HS-5 (cell line): ENCODE measurements at places on chromosomes 6 and 20.
A peak's percentile ranks its signal among the peaks of the same experiment; 100 is the strongest.

DNA sequence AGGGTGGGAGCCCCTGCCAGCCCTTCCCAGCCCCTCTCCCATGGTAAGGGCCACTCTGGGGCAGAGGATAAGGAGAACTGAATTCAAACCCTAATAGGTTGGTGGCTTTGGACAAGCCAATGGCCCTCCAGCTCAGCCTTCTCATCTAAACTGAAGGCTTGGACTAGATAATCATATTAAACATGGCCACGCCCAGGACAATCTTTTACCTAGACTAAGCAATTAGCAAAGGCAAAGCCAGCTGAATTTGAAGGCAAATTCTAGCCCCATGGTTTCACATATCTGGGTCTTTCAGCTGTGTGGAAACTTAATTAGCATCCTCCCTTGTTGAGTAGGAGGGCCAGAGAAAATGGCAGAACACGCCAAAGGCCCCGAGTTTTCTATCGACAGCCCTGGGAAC lies 10.7 kb downstream of the SLC22A23 start:
- DNase-seq, result no peak

GRCh38 chr6:140101367-140101766 lies 726.9 kb upstream of the CITED2 start:
- no peak for DNase-seq

DNA sequence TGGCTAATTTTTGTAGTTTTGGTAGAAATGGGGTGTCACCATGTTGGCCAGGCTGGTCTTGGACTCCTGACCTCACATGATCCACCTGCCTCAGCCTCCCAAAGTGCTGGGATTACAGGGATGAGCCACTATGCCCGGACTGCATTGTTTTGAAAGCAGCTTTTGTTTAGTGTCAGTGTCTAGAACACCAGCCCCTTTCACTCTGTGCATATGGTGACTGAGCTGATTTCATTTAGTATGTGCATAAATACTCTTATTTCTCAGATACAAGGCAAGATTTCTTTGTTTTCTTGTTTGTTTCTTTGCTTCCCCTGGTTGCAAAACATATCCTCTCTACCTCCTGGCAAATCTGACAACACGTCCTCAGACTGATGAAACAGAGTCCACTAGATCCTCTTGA lies 152.8 kb upstream of the CHD6 start:
- no peak for DNase-seq

DNA sequence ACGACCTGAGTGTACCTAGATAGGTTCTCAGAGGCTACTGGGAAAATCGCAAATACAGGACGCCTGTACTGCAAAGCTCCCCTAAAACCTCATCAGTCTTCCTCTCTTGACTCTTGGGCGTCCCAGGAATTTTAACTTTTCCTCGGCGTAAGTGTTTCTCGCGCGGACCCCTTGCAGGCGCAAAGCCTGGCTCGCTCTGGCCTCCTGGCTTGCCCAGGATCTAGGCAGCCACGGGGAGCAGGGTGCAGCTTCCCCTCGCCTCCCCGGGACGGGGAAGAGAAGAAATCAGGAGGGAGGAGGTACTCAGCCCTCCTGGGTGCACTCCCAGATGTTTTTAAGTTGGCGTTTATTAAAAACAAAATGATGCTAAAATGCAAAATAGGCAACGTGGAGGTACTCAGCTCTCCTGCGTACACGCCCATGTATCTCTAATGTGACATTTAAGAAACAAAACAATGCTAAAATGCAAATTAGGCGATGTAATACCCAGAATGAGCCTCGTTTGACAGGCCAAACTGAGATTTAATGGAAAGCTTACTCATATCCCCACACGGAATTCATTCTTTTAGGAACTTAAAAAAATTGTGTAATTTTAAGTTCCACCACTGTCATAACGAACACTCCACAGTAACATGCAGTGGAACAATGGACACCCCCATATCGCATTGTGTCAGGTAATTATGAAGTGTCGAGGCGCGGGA lies 1.6 kb upstream of the SOBP start:
- no peak for DNase-seq

DNA sequence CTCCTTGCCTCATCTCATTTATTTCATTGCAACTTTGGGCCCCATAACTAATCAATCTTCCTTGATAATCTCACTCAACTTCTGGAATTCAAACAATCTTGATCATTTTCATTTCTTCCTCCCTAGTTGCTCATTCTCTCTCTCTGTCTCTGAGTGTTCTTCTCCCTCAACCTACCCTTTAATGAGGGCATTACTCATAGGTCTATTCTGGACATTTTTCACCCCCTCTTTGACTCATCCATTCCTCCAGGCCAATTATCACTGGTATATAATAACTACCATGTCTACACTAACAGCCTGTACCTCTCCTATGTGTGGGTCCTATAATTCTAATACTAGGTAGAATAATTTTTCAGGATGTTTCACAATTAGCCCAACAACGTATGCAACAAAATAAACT lies 78.8 kb downstream of the COL21A1 start:
- no peak for DNase-seq

GRCh38 chr20:21512634-21513180 lies 1.2 kb downstream of the NKX2-2 start:
- DNase-seq, result no peak

GRCh38 chr20:54469293-54469692 lies 6.1 kb upstream of the DOK5 start:
- no peak for DNase-seq

DNA sequence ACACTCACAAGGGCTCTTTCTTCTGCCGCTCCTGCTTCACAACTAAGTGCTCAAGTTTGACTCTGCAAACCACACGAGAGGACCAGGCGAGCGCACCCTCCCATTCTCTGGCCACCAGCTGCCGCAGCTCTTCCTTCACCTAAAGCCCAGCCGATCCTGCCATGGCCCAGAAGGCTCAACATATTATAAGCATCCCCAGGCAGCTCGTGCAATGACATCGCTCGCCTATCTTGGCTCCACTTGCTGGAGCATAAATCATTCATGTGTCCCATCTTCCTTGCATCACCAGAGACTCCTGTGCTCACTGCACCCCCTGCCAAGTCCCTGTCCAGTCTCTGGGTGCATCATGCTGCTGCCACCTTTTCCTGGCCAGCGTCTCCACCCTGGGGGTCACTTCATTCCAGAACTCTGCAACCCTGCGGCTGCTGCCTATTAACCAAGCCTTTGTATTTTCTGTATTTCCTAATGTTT lies 59.0 kb downstream of the PSMG4 start:
- DNase-seq, result no peak

DNA sequence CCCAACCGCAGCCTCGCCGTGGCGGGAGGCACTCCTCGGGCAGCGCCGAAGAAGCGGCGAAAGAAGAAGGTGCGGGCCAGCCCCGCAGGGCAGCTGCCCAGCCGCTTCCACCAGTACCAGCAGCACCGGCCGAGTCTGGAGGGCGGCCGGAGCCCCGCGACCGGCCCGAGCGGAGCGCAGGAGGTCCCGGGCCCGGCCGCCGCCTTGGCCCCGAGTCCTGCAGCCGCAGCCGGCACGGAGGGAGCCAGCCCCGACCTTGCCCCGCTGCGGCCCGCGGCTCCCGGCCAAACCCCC lies 525 bp downstream of the PNRC1 start:
- no peak for DNase-seq

DNA sequence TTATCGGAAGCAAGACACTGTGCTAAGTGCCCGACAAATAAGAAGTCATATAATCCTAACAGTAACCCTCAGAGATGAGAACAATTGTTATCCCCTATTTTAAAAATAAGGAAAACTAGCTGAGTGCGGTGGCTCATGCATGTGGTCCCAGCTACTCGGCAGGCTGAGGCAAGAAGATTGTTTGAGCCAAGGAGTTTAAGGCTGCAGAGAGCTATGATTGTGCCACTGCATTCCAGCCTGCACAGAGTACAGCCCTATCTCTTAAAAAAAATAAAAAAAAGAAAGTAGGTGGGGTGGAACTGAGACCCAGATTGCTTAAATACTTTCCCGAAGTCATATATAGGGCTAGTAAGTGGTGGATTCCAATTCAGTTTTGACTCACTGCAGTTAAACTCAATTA lies 84.7 kb downstream of the UST start:
- DNase-seq, result no peak

DNA sequence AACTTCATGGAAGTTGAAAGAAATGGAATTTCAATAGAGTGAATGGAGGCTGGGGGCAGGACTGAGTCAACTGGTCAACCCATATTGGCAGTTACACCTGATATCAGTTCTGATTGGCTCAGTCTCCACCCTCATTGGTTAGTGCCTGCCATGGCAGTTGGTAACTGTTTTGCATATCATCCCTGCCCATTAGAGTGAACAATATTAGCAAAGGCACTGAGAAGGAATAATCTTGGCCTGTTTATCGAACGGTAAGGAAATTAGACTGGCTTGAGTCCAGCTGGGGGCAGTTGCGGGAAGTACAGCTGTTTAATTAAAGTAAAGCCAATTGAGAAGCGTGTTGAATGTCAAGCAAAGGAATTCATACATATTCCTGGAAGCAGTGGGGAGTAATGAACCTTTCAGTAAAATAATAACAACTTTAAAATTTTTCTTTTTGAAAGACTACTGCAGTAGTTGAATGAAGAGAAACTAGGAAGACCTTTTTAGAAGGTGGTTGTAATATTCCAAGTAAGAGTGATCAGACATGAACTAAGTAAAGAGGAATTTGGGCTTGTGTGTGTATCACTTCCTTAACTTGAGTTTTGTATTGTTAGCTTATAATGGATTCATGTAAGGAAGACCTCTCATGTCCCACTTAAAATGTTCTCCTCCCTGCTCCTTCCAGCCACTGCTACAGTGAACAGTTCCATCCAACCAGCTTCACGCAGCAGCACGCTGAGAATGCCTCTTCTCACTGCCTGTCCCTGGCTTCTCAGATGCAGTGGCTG lies 17.2 kb upstream of the FAM50B start:
- DNase-seq, result no peak

DNA sequence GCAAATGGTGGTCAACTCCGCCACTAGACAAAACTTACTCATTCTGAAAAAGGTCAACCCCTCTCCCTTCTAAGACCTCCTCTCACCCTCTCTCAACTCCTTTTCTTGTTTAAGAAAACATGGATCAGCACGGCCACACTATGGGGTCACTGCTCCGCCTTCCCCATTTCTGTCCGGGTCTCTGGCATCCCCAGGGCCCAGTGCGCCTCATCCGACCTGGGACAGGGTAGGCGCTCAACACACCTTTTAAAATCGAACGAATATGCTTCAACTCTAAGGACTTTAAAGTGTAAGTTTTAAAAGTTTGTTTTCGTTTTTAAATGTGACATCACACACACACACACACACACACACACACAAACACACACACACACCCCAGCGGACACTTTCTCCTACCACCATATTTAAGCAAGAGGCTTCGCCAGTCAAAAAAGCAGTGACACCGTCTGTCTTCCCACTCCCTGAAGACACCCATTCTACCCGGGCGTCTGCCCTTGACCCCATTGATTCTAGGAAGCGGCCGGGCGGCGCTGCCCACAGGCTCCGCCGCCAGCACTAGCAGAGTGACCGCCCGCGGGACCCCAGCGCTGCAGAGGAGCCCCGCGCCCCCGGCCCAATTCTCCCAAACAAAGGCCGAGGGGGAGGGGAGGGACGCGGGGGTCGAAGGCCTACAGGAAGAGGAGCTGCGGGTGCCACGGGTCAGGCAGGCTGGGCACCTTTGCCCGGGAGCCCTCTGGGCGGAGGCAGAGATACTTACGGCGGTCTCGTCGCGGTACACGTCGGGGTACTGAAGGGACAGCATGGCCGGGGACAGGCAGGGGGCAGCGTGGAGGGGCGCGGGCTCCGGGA lies 568 bp downstream of the PREP start:
- DNase-seq, result peak; percentile 10

GRCh38 chr6:166589337-166589731 lies 2.9 kb upstream of the RAMACL start:
- DNase-seq, result no peak

- DNase-seq, result no peak
Observed at GRCh38 chr20:40181676-40182075, 507.4 kb downstream of the MAFB start.

DNA sequence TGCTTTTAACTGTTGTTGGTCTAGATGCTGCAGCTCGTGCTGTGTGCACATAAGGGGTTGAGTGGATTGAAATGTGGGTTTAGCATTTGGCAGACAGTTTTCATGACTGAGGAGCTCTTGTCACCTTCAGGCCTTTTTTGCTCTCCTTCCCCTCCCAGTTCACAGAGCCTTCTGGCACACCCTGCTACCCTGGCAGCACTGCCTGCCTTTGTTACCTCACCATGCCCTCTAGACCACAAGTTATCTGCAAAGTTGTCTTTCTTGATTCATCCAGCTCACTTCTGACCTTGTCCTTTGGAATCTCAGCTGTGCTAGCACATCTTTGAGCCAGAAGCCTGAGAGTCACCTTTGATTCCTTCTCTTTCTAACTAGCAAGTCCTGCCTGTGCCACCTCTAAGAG lies 348.9 kb upstream of the ZFP64 start:
- DNase-seq, result no peak

DNA sequence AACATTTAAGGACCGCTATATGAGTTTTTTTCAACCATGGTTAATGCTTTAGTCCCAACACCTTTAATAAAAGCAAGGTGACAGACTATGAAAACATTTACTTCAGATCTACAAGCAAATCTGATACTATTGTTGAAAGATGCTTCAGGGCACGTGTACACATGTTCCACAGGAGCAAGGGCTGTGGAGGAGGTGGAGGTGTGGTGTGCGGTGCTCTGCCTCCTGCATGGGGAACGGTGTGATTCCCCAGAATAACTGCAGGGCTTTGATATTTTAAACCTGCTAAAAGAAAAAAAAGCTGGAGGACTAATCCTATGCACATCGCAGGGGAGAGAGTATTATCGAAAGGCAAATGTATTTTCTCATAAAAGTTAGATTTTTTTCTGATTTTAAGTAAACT lies 188.1 kb upstream of the CEP162 start:
- DNase-seq, result no peak

GRCh38 chr20:32249030-32249738 lies 28.3 kb upstream of the KIF3B start:
- no peak for DNase-seq

GRCh38 chr6:36505744-36506534 lies 41.3 kb downstream of the STK38 start:
- no peak for DNase-seq

- DNase-seq, result no peak
Observed at GRCh38 chr6:45455408-45455807, 77.7 kb upstream of the SUPT3H start.

GRCh38 chr6:14271789-14272736 lies 154.5 kb downstream of the CD83 start:
- peak; percentile 56 for DNase-seq

DNA sequence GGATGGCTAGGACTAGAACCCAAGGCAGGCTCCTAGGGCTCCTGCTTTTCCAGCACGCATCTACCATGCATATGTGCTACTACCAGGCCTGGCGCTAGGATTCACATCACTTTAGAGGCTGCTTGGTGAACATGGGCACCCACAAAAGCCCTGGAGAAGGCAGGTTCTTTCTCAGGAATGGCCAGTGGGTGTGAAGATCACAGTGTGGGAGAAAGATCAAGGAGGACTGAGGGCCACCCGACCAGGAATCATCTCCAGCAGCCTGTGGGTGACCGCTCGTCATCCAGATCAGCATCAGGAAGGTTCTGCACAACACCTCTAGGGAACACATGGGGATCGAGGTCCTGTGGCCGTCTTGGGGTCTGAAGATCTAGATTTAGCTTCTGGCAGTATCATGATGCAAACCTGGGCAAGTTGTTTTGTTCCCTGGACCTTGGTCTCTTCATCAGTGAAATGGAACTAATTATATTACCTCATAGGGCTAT lies 27.3 kb downstream of the SRSF3 start:
- DNase-seq, result no peak
